ENCODE measurements at places on chromosomes 7 and 10. TPM values are rescaled to one million over a fixed set of nuclear protein-coding genes. Genes with fewer than 3 reads are reported as not detected.

SLC18A3 gene
- under 0.01 TPM for total RNA-seq

CADPS2 gene
- 53.7 TPM for total RNA-seq

ENKUR gene
- total RNA-seq = 0.18 TPM

TACC2 gene
- 10.5 TPM for total RNA-seq

PYROXD2 gene
- total RNA-seq = 6.2 TPM

SEMA3A gene
- total RNA-seq = 47.7 TPM

CCDC136 gene
- 3.6 TPM for total RNA-seq

CALHM1 gene
- not detected for total RNA-seq

NUTM2E gene
- not detected for total RNA-seq

ADCY1 gene
- total RNA-seq = 0.54 TPM

CYP17A1 gene
- total RNA-seq = not detected

LRRN3 gene
- not detected for total RNA-seq

NCF1 gene
- not detected for total RNA-seq
